ENCODE measurements at places on chromosomes 3 and 15. TPM values are rescaled to one million over a fixed set of nuclear protein-coding genes. Genes with fewer than 3 reads are reported as not detected.

Gene MYZAP
- 0.91 TPM for total RNA-seq

Gene EXD1
- not detected for total RNA-seq

Gene FBXL22
- total RNA-seq: 0.18 TPM

Gene CNOT10
- total RNA-seq: 25.0 TPM
